ENCODE measurements at places on chromosomes 2 and 18.

DNA sequence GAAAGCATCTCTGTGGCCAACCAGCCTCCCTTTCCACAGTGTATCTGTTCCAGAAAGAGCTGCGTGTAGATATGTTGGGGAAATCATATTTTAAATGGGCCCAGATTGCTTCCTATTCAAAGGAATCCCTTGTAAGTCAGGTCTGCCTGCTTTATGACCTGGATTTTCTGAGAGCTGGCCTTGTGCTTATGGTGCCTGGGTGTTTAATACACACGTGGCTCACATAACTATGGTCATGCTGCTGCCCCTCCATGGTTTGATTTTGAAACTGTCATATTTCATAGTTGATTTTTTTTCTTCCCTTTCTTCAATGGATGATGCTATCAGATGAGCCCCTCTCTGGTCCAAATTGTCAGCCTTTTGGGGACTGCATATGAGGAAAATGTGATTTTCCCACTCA is 111.5 kb upstream of the CNGA3 start:
- no peak for DNase-seq

- no peak for DNase-seq
Observed at GRCh38 chr18:48673456-48673852, 134.6 kb downstream of the CTIF start.

GRCh38 chr2:218060118-218060517 is 8.9 kb upstream of the RUFY4 start:
- DNase-seq = no peak

- no peak for DNase-seq
Observed at GRCh38 chr2:240921311-240921994, 15.3 kb downstream of the CROCC2 start.

DNA sequence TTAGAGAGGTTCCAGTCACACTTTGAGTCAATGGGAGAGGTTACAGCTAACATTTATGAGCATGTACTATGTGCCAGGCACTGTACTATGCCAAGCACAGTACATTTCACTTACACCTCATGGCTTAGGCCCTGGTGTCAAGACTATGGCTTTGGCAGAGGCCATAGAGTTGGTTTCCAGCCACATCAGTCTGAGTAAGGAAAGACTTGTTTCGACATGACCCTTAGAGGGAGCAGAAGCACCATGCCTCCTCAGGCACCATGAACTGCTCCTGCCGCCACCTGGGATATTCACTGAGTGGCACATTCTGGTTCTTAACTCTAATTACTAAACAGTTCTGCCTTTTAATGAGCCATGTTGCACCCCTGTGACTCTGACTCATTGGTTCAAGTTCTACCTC is 12.7 kb downstream of the DGUOK start:
- DNase-seq = no peak

- no peak for DNase-seq
Observed at GRCh38 chr2:200442471-200442870, 67.4 kb downstream of the KCTD18 start.

DNA sequence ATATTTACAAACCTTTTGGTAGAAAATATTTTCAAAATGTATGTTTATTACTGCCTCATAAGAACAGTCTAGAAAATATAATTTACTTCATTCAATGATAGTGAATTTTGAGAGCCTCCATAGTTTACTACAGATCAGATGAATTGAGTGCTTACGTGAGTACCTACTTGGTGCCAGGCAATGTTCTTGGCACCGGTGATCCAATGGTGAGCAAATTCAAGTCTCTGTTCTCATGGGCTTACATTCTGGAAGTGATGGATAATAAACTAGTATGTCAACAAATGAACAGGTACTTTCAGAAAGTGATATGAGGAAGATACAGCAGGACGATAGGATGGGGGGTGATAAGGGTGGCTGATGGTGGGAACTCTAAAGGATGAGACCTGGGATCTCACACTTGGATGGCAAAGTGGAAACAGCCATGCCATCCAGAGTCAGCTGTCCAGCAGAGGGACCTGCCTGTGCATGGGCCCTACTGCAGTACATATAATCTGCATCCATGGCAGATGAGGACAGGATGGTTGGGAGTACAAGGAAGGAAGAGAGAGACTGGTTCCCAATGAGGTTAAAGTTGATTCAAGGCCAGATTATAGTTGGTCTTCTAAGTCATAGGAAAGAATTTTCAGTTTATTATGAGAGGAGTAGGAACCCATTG is 277.0 kb downstream of the NEDD4L start:
- no peak for DNase-seq

Data from neural progenitor cell (in vitro differentiated cells).